Stimulated activated CD8-positive, alpha-beta memory T cell treated with anti-CD3 and anti-CD28 coated beads, Interleukin-4, amount 100 ng/mL, for 4 hours (primary cell): ENCODE measurements at places on chromosomes 12 and 14.

DNA sequence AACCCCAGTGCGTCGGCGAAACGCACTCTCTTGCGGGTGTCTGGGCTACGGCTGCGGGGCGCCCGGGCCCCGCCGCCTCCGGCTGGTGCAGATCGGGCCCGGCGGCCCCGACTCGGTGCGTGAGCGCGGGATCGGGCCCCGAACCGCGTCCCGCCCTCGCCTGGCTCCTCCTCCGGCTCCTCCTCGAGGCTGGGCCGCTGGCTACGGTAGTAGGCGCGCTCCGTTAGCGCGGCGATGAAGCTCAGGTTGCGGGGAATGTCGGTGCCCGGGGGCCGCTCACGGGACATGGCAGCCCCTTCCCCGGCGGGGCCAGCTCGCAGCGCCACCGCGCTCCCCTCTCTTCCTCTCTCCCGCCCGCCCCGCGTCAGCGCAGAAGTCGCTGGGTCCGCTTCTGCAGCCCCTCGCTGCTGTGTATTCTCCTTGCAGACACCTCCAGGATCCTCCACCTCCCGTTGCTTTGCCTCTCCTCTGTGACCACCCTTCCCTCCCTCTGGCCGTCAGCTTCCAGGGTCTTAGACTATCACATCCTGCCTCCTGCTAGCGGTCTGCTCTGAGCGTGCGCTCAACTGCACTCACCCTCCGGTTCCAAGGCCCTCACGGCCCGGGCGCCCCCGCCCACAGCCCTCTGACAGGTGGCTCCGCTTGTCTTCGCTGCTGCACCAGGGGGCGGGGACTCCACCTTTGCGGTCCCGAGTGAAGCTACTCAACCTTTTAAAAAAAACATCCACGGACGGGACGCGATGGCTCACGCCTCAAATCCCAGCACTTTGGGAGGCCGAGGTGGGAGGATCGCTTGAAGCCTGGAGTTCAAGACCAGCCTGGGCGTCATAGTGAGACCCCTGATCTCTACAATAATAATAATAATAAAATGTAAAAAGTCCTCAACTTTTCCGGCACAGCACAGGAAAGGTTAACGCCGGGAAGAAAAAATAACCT, at the start of gene PPP1R3E:
TSS of gene PPP1R3E (minus strand) at position 570 of the 936 bp plus-strand sequence. CDS start at position 287, 283 bp downstream.
- DNase-seq, result peak; percentile 67

GRCh38 chr14:68606176-68606575, 186.7 kb downstream of the ZFP36L1 start:
- DNase-seq, result no peak

DNA sequence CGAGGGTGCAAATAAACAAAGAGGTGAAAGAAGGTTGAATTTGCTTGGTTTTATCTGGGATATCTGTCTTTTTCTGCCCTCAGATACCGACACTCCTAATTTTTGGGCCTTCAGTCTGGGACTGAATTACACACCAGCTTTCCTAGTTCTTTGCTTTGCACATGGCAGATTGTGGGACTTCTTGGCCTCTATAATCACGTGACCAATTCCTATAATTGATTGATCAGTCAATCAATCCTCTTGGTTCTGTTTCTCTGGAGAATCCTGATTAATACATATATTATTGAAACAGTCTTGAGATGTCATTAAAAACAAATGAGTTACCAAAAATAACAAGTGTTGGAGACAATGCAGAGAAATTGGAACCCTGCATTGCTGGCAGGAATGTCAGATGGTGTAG, 62.7 kb downstream of the SUDS3 start:
- no peak for DNase-seq

DNA sequence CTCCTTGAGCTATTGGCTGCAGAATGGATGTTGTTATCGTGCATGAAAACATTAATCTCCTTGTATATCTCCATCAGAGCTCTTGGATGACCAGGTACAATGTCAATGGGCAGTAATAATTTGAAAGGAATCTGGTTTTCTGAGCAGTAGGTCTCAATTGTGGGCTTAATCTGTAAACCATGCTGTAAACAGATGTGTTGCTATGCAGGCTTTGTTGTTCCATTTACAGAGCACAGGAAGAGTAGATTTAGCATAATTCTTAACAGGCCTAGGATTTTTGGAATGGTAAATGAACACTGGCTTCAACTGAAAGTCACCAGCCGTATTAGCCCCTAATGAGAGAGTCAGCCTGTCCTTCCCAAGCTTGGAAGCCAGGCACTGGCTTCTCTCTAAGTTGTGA, 50.4 kb downstream of the ATG14 start:
- DNase-seq, result no peak

GRCh38 chr14:38669027-38669426, 413.1 kb upstream of the CLEC14A start:
- DNase-seq, result no peak

DNA sequence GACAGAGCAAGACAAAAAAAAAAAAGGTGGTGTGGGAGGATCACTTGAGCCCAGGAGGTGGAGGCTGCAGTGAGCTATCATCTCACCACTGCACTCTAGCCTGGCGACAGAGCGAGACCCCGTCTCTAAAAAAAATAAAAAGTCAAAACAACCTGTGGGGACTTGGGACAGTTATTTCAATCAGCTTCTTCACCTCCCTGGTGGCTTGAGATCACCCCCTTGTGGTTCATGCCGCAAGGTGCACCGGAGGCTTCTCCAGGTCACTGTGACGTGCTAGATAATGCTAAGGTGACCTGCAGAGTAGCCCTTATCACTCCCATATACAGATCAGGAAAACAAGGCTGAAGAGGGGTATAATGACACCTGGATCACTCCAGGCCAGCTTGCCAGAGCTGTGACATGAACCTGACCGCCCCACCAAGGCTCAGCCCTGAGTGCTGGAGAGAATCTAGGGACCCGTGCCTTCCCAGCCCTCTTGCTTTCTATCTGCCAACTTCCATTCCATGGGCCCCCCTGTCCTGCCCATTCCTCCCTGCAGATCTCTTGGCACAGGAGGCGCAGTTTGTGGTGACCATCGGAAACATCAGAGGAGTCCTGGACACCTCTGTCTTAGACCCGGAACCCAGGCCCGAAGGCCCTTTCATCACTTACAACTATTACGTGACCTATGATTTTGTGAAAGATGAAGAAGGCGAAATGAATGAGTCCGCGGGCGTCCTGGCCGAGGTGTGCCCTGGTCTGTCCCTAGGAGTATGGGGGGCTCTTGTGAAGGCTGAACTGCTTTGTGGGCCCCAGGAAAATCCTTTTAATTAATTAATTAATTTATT, 8.1 kb downstream of the LRRC43 start:
- DNase-seq, result peak; percentile 46

- DNase-seq, result no peak
Measured at GRCh38 chr12:52367876-52368275, 595 bp upstream of the KRT85 start.

GRCh38 chr14:35808076-35808637, 938 bp downstream of the RALGAPA1 start:
- no peak for DNase-seq

DNA sequence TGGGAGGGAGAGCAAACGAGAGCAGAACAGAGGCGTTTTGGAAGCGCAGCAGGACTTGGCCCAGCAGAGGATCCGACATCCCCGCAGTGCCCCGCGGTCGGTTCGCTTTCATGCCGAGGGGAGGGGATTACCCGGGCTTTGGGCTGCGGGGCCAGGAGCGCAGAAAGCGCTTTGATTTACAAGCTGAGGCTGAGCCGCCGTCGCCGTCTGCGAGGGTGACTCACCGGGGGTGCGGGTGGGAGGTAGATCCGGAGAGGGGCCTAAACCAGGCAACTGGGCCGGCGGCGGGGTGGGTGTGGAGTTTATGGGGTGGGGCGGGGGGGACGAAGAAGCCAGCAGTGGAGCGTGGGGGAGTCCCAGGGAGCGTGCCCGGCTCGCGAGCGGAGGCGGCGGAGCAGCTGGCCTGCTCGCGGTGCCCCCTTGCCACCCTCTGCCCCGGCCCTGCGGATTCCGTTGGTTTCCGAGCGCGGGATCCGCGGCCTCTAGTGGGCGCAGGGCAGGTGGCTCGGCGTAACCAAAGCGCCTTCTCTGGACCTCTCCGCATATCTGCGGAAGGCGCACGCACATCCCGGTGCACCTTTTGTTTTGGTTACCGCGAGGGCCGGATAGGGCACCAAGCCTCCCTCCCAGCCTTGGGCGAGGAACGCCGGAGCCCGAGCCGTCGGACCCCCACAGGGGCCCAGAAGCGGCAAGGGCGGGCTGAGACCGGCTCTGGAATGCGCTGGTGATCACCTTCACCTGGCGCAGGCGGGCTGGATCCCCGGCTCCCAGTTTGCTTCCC, 2.6 kb downstream of the SIX4 start:
- peak; percentile 52 for DNase-seq

GRCh38 chr14:24863968-24864684, 185.8 kb downstream of the STXBP6 start:
- DNase-seq, result no peak

DNA sequence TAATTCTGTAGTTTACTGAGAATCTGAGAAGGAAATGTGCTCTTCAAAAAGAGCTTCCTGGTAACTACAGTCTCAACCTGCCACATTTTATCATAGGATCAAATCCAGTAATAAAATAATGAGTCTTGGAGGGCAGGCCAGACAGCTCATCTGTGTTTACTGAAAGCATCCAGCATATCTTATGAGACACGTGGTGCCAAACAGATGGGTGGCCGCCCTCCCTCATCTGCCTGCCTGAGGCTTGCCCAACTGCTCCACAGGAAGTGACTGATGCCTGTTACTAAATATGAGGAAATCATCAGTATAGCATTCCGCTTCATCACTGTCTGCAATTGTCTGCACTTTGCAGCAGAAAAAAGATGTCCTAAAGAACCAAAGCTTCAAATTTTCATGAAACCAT, 13.5 kb downstream of the DHRS7 start:
- DNase-seq, result peak; percentile 51

DNA sequence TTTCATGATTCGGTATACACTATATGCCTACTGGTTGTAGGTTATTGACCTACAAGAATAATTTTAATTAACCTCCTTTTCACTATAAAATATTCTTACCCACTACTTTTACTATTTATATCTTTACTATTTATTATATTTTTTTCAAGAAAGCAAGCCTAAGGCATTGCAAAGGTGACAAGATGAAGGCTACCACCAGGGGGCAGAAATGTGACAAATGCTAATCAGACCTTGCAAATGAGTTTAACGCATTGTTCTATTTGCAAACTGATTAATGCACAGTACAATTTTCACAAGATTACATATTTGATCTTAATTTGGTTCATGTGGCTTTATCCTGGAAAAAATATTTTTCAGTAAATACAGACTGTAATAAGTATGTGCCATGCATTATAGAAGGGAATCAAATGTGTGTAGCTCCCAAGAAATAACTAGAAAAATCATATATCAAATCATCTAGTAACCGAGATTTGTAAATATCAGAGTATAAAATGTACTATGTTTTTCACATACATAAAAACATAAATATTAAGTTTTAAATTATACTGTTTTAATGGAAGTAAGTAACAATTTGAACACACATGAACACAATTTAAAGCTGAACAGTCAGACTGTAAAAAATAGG, 107.0 kb downstream of the ADAMTS20 start:
- DNase-seq, result no peak

- no peak for DNase-seq
Measured at GRCh38 chr12:16407346-16407745, 59.9 kb downstream of the MGST1 start.

GRCh38 chr14:102986810-102987579, 64.5 kb downstream of the AMN start:
- DNase-seq, result no peak

DNA sequence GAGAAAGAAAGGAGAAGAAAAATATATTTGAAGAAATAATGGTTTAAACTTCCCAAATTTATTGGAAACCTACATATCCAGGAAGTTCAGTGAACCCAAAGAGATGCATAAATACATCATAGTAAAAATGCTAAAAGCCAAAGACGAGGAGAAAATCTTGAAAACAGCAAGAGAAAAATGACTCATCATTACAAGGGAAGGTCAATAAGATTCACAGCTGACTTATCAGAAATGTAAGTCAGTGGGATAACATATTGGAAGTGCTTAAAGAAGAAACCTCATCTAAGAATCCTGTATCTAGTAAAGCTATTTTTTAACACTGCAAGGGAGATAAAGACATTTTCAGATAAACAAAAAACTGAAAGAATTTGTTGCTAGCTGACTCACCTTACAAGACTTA, 19.9 kb downstream of the RIC8B start:
- DNase-seq, result no peak

DNA sequence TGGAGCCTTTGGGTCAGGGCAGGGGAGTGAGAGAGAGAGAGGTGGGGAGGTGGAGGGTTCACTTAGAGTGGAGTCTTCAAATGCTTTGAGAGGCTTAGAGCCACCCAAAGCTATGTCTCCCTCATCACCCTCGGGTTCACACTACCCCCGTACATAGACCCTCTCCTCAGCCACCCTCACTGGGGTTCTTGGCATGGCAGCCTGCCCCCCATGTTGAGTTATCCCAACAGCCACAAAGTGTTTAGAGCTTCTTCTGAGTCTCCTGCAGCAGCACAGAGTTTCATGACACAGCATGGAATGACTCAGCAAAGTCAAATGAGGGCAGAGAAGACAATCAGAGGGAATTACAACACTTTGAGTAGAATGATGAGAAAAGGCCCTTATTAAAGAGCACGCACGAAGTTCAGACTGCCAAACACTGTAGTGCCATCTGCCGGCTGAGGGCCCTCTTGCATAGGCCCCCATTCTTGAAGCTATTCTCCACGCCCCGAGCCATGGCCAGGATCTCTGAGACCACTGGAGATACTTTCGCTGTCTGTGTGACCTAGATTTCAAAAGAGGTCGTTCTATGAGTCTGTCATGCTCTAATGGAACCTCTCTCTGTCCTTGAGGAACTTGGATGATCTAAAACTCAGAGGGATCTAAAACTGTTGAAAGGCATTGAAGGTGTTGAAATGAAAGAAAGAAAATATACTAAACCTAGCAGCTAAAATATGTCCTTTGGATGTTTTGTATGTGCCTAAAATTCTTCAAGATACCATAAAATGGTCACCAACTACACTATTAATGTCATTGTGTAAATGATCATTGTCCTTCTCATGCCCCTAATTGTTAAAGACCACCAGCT, 221.9 kb downstream of the PELI2 start:
- DNase-seq, result no peak

GRCh38 chr14:63901434-63902085, 48.8 kb downstream of the SYNE2 start:
- DNase-seq, result no peak

- no peak for DNase-seq
Measured at GRCh38 chr12:30754383-30754749, 385 bp downstream of the CAPRIN2 start.

DNA sequence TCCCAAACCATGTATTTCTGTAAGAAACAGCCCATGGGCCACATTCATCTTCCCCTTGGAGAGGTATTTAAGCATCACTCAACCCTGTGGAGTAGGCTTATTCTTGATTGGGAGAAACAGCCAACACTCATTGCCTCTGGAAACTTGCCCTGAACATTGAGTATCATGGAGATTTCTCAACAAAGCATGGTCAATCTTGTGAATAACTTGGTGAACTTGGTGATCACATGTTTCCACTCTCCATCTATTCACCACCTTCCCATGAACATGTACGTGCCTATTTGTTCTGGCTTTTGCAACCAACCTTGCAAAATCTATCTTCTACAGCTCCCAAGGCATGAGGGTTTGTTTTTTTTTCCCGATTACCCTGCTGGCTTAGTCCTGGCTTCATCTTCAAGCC, 163.2 kb downstream of the PAH start:
- DNase-seq, result no peak

GRCh38 chr12:39420043-39420442, 22.9 kb downstream of the KIF21A start:
- no peak for DNase-seq

- DNase-seq, result no peak
Measured at GRCh38 chr14:101350021-101350420, 211.3 kb upstream of the DIO3 start.

GRCh38 chr12:69985656-69986055, 160.6 kb downstream of the MYRFL start:
- no peak for DNase-seq

GRCh38 chr14:33026850-33027430, 88.3 kb downstream of the NPAS3 start:
- no peak for DNase-seq
